ENCODE measurements at places on chromosomes 16 and 17. TPM values are rescaled to one million over a fixed set of nuclear protein-coding genes. Genes with fewer than 3 reads are reported as not detected.

CA7 gene
- not detected for total RNA-seq

DPEP1 gene
- 2.1 TPM for total RNA-seq

TBC1D3B gene
- total RNA-seq: not detected

SEPTIN1 gene
- total RNA-seq: 1.8 TPM

CEP112 gene
- 24.1 TPM for total RNA-seq

UTP4 gene
- 20.8 TPM for total RNA-seq
